ENCODE measurements at places on chromosomes 6 and 20. TPM values are rescaled to one million over a fixed set of nuclear protein-coding genes. Genes with fewer than 3 reads are reported as not detected.
A peak's percentile ranks its signal among the peaks of the same experiment; 100 is the strongest.

GRCh38 chr6:17858584-17858983, 128.9 kb downstream of the KIF13A start:
- no peak for DNase-seq

- no peak for DNase-seq
Measured at GRCh38 chr20:39974966-39975501, 714.0 kb downstream of the MAFB start.

DNA sequence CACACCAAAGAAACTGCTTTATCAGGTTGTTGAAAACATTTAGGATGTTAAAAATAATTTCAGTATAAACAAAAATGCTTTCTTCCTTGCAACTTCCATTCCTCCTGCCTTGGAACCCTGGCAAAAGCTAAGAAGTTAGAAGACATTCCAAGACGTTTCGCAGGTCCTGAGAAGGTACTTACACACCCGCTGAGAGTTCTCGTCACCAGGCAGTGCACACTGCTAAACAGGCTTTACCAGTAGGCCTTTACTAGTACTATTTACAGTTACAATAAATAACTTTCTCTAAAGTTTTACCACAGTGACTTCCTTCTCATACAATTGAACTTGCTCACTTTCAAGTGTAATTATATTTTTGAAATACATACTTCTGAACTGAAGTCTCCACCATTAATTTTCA, 81.4 kb upstream of the RPS6KA2 start:
- no peak for DNase-seq

DNA sequence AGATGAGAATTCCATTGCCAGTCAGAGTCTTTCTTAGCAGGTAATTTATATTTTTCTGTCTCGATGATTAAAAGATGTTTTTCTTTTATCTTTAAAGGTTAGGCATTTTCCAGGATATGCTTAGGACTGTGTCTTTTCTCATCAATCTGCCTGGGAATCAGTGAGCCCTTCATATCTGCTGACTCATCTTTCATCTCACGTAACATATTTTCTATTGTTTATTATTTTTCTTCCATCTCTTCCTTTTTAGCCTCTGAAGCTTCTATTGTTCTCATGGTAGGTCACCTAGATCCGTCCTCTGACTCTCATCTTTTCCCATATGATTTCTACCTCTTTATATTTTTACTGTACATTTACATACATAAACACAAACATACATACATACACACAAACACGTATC, 8.7 kb downstream of the CCDC28A start:
- no peak for DNase-seq

- DNase-seq: no peak
Measured at GRCh38 chr6:24329451-24329850, 28.4 kb downstream of the DCDC2 start.

DNA sequence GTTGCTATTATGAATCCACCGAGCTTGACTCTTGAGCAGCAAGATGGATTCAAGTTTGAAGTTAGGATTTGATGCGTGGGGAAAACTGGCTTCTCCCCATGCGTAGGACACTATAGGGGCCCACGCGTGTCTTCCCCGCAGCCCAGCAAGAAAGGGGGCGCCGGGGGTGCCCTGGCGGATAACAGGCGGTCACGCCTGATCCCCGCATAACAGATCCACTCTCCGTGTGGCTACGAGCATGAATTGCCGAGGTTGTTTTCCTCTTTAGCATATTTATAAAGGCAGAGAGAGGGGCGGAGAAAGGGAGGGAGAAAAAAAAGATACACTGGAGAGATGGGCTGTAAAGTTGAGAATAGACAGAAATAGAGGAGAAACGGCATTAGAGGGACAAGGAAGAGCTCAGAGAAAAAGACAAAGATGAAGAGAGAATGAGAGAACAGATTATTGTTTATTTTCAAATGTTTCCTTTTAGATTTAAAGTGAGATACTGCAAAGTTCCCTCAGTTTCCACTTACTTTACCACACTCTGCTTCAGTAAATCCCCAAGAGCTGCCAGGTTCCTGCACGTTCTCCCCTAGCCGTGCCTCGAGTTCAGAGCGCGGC, 32.0 kb downstream of the TFAP2A start:
- no peak for DNase-seq

DNA sequence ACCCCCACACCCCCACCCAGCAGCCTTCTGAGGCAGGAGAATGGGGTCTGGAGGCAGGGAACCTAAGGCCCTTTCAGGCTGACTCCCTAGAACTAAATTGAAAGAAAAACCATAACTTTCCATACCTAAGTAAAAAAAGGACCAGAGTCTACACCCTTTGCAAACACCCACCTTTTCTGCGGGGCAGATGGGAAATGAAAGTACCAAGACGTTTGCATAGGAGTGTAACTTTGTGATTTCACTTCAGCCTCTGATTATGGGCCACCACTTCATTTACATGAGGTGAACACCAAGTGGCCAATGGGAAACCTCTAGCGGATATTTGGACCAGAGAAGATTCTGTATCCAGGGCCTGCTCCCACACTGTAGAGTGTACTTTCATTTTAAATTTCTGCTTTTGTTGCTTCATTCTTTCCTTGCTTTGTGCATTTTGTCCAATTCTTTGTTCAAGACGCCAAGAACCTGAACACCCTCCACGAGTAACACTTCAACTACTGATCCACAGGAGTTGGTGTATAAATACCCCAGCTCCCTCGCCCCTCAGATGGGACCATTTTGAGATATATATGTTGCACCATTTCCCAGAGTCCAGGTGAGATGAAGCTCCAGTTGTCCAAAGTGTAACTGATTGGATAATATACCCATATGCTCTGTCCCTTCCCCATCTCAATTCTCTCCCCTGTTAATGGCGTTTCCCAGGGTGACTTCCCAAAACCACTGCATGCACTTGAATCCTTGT, 18.9 kb upstream of the SRSF6 start:
- no peak for DNase-seq

DNA sequence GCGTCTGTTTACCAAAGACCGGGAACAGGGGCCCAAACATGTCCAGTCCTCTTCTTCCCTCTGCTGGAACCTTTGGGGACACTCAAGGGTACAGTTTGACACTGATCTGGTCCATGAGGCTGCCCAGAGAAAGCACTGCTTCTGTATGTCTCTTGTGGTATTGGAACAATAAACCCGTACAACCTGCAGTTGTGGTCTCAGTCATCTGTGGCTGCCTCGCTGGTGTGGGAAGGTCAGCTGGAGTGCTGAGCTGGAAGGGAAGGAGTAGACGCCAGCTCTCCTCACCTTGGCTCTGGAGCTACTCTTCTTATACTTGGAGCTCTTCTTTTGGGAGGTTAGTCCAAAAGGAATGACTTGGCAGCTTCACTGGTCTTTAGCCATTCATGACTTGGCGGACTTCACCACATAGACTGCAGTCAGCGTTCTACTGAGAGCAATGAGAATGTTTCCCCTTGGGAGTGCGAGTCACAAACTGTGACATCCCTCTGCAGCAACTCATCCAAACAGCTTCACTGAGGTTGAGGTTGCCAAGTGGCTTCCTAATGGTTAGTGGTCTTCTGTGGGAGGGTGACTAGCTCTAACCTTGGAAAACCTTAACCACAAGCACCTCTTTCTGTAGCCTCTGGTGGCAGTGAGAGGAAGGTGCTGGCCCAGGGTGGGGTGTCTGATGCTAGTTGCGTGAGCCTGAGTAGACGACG, 81.2 kb downstream of the ASXL1 start:
- no peak for DNase-seq

DNA sequence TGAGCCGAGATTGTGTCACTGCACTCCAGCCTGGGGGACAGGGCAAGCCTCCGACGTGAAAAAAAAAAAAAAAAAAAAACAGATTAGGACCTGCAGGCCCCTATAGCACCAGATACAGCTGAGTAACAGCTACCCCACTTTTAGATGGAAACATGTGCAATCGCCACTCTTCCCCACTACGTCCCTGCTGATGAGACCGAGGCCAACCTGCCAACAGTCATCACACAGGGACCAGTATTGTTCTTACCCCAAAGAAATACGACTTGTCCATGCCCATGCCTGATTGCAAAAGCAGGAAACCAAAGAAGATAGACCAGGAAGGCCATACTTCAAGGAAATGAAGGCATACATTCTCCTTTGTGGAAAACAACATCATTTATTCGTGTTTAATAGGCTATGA, 45.8 kb downstream of the ZMYND8 start:
- no peak for DNase-seq

- DNase-seq: no peak
Measured at GRCh38 chr6:6509284-6509683, 79.2 kb upstream of the LY86 start.

DNA sequence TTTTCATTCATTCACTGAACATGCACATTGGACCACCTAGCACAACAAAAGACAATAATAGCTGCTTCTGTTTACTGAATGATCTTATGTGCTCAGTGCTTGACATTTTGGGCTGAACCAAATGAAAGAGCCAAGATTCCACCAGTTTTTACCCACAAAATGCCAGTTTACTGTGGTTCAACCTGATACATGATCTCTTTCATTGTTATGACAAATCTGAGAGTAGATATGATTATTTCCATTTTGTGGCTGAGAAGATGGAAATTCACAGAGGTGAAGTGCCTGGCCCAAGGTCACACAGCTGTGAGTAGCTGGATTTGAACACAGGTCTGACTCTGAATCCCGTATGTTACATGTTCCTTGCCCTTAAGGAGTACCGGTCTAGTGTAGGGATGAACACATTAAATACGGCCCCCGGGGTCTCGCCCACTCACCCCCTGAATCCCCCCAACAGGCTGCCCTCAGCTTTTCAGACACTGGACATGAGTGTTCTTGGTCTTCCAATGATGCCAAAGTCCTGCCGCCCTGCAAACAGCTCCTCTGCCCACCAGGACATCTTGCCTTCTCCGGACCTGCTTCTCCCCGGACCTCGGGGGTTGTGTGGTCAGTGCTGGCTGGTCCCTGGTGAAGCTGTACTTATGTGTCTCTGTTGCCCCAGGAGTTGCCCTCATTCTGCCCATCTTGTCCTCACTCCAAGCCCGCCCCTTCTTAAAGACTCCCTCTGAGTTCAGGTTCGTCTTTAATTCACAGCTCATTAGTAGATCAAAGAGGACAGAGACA, 58.6 kb upstream of the SLC32A1 start:
- DNase-seq: no peak

DNA sequence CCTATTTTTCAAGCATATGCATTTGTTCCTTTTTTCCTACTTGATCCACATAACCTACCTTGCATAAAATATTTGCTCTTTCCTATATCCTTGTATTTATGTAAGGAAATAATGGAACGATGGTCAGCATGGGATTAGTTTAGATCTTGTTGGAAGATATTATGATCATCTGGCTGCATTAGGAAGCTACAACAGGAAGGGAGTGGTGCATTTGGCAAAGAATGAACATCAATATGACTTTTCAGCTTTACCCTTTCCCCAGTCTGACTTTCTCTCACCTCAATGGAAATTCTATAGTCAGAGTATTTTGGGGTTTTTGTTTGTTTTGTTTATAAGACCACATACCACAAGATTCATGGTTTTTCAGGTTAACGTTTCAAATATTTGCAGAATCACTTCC, 66.0 kb downstream of the HS3ST5 start:
- no peak for DNase-seq

- DNase-seq: peak; percentile 12
Measured at GRCh38 chr6:105179244-105180065, at the start of gene POPDC3. Gene POPDC3 (minus strand): TSS chr6:105180014. CDS start chr6:105161909, 18,105 bp downstream.

- no peak for DNase-seq
Measured at GRCh38 chr20:63686492-63687321, 9.7 kb upstream of the TNFRSF6B start.

GRCh38 chr6:21395121-21395520, 198.4 kb upstream of the SOX4 start:
- no peak for DNase-seq

DNA sequence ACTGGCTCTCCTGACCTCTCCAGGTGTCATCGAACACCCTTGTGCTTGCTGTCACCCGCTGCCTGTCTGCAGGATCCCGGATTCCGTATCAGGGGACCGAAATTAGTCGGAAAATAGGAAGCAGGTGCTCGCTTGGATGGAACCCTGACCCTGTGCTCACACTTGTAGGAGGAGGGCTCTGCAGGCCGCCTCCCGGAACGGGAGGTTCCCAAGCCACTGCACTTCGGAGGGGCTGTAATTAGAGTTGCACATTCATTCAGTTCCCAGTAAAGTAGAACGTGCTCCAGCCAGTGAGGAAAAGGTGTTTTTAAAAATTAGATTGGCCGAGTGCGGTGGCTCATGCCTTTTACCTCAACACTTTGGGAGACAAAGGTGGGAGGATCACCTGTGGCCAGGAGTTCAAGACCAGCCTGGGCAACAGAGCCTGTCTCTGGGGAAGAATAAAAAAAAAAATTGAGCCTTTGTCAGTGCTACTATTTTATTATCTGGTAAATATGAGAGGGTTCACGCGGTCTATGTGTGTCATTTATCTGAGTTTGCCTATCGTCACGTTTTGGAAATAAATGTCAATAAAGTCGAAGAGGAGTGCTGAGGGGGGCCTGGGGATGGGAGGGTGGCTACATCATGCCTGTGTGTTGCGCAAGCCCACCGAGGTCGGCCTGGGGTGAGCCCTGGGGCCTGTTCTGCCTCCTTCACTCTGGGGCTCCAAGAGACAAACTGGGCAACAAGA, 1.5 kb upstream of the GMEB2 start:
- no peak for DNase-seq

- no peak for DNase-seq
Measured at GRCh38 chr6:129105793-129106192, 222.9 kb downstream of the LAMA2 start.

GRCh38 chr20:62475772-62476055, at the start of gene GATA5:
Gene GATA5 (minus strand): TSS chr20:62475995. CDS start chr20:62475521, 474 bp downstream.
- no peak for DNase-seq

Gene IL20RA
- 1.4 TPM for polyA plus RNA-seq

Gene BPI
- polyA plus RNA-seq: not detected

Gene COL12A1
- polyA plus RNA-seq: 82.7 TPM

Gene SLPI
- polyA plus RNA-seq: 0.26 TPM

Gene SAMD3
- 1.5 TPM for polyA plus RNA-seq

Gene VNN1
- polyA plus RNA-seq: 0.07 TPM

Gene CD109
- polyA plus RNA-seq: 16.8 TPM

All from right renal pelvis (tissue), 4 donors.